Tibial nerve (tissue), 4 donors: ENCODE measurements at places on chromosomes 5 and 9.

GRCh38 chr5:151041577-151042268 lies 21.3 kb downstream of the GPX3 start:
- DNase-seq = no peak

GRCh38 chr9:98176391-98177259 lies 15.8 kb downstream of the CORO2A start:
- no peak for DNase-seq

- no peak for DNase-seq
Measured at GRCh38 chr9:134765785-134766184, 114.8 kb upstream of the FCN2 start.

DNA sequence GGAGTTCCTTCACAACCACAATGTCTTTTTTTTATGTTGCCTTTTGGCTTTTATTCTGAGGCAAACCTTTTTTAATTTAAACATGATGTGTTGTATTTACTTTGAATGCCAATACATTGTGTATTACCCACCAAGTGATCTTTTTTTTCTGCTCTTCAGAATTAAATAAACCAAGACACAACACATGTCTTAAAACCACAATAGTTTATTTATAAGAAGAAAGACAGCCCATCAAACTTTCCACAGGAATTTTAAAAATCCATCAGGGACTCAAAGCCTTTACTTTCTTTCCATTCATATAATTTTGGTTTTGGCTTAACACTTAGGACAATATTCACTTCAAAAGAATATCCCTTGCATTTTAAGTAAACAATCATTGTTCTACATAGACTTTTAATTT lies 321.8 kb upstream of the MEF2C start:
- DNase-seq = no peak

DNA sequence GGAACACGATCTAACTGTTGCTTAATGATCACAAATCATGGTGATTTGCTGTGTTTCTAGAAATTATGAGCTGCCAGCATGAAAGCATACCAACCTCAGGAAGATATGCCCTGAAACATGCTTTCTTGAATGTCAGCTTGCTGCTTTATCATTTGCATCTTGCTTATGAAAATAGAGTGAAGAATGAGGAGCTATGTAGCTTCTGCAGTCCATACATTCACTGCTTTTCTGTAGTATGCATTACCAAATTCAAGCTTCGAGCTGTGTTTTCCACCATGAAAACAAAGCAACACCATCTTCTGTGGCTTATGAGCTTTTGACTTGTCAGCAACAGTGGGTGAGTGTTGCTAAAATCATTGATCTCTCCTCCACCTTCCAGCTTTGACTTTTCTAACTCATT lies 16.5 kb downstream of the F2RL2 start:
- no peak for DNase-seq

DNA sequence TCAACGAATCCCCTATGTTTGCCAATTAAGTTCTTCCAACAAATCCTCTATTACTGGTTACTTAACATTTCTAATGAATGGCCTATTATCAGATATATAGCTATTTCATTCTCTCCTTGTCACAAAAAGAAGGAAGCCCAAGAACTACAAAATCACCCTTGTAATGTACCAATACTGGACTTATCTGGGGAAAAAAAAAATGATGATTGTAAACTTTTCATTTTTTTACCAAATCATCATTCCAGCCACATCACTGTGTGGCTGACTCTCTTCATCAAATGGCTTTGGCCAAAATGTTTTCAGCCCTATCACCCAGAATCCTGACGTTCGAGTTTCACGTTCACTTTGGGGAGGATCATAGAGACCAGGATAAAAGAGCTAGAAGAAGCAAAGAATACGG lies 216.7 kb downstream of the ACTL7B start:
- DNase-seq = no peak

- DNase-seq = no peak
Measured at GRCh38 chr5:180689071-180689694, 39.8 kb upstream of the FLT4 start.

DNA sequence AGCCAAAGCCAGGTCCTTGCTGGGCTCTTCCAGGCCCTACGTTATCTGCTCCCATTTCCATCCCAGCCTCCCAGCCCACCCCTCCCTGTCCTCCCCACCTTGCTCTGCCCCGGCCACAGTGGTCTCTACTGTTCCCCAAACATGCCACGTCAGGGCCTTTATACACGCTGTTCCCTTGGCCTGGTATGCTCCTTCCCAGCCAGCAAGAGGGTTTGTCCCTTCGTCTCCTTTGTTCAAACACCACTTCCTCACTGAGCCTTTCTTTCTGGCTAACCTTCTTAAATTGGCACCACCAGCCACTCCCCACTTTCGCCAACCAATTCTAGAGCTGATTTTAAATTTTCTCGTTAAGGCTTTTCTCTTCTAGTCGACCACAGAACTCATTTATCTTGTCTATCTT lies 9.8 kb downstream of the SH2D3C start:
- no peak for DNase-seq

GRCh38 chr5:32687499-32687831 lies 23.7 kb upstream of the NPR3 start:
- DNase-seq = peak; percentile 33

DNA sequence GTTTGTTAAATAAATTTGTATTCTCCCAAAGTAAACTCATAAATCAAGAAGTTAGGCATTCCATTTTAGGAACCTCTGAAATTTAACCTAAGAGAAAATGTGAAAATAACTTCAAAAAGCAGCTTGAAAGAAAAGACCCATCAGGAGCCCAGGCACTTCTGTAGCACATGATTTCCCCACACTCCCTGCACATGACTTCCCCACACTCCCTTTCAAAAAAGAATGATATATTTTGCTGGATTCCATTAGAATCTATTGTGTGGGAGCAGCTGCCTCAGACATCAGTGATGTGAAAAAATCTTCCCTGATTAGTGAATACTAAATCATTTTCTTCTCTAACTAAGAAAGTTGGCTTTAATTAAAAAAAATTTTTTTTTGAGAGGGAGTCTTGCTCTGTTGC lies 83.3 kb downstream of the GLDC start:
- DNase-seq = no peak

DNA sequence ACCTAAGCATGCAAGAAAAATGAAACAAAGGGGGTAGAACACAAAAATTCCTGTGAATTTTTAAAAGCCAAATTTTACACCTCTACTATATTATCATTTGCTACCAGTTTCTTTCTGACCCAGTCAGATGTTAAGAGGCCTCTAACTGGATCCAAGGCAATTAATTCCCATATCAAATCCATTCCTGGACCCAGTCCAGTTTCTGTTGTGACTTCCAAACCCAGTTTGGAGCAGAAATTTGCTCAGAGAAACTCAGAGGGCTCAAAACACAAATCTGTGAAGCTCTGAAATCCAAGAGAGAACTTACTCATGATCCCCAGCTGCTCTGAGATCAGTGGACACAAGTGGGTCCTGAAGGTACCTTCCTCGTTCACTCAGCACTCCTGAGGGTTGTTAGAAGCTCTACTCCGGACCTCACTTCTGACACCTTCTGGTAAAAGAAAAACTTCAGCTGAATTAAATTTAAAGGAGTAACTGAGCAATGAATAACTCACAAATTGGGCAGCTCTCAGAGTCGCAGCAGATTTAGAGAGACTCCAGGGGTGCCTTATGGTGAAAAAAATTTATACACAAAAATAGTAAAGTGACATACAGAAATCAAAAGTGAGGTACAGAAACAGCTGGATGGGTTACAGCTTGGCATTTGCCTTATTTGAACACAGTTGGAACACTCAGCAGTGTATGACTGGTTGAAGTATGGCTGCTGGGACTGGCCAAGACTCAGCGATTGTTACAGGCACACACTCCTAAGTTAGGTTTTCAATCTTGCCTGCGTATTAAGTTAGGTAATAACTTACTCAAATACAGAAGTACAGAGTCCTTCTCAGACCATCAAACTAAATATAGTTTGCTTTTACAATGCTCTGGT lies 32.4 kb downstream of the INSL4 start:
- no peak for DNase-seq

GRCh38 chr5:138949988-138950387 lies 74.9 kb upstream of the LRRTM2 start:
- no peak for DNase-seq

DNA sequence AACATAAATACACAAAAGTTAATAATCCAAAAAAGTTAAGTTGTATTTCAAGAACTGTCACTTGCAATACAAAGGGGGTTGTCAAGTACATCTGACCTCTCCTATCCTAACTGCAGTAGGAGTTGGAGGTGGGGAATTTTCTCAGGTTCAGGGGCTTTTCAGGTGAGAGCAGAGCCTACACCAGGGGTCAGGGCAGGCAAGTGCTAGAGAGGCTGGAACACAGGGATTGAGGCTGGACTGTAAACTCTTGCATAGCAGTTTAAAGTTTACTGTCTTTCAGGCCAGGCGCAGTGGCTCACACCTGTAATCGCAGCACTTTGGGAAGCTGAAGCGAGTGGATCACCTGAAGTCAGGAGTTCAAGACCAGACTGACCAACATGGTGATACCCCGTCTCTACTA lies 25.4 kb upstream of the RASGRF2 start:
- DNase-seq = no peak
